ENCODE measurements at places on chromosomes 5 and 9.
A peak's percentile ranks its signal among the peaks of the same experiment; 100 is the strongest.

DNA sequence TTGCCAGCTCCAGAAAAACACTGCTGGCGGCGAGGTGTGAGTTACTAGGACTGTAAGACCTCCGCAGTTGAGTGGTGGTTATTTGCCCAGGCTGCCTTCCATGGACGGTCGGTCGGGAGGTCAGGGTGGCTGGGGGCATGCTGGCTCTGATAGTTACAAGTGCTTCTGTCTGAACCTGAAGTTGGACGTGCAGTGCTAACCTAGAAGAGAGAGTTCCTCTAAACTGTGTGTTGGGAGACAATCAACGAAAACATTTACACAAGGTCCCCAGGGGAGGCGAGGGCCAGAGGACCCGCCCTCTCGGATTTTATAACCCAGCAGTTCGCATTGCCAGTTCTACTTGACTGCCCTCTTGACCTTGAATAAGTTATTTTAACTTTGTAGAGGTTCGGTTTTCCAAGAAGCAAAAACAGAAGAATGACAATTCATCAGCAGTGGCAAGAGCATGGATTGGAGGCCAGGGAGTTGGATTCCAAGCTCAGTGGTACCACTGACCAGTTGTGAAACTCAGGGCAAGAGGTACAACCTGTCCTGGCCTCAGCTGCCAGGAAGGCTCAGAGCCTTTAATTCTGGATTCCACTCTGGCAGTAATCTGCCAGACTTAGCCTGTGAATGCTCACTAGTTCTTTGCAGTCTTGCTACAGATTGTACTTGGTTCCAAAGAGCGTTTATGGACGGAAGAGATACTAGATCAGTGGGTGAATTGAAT lies 28.7 kb upstream of the PDE8B start:
- DNase-seq = no peak

DNA sequence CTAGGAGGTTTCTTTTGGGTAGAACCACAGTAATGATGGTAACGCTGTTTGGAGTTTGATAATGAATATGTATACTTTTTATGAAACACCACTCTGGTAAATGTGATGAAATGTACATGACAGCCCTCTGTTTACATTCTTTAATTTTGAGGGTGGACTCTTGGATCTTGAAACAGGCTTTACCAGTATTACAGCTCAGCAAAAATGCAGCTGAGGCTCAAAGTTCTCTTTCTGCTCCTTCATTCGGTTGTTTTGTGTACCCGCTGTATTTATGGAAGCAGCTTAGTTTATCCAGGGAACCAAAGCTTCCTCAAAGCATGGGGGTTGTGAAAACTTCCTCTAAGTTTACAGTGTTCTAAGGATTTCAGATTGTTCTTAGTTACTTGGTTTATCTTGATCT lies 11.1 kb downstream of the GAPVD1 start:
- no peak for DNase-seq

GRCh38 chr9:79477955-79478771 lies 93.6 kb upstream of the TLE4 start:
- DNase-seq = no peak

- no peak for DNase-seq
These were observed 33.1 kb upstream of the SPIN1 start for GRCh38 chr9:88355166-88355565.

- no peak for DNase-seq
These were observed 218.9 kb downstream of the ARL15 start for GRCh38 chr5:54091307-54092130.

DNA sequence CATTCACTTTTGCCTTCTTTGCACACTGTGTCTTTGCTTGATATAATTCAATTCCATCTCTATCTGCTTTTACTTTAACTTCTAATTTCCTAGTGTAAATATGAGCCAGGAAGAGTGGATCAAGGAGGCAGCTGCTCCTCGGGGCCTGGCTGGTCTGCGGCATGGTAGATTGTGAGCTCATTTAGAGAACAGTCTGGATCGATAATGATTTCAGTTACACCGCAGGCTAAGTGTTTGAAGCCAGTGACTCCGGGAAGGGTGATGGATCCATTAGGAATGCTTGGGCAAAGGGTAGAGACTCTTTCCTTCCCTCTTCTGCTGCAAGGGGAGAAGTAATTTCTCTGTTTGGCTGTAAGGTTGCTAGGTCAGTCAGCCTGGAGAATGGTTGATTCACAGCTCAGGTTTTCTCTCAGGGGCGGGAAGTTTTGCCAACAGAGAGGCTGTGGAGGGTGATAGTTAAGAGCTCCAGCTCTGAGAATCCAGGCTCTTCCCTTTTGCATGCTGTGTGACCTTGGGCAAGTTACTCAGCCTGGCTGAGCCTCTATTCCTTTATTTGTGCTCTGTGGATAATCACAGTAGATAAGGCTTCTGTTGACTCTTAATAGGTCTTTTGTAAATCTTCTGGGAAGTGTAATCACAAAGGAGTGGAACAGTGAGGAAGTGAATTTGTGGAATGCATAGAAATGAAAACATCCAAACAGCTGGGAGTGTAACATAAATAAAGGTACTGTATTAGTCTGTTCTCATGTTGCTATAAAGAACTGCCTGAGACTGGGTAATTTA lies 99.1 kb downstream of the PTTG1 start:
- no peak for DNase-seq

GRCh38 chr9:34650816-34651215 lies 1.2 kb upstream of the IL11RA start:
- DNase-seq = no peak

- DNase-seq = no peak
These were observed 16.7 kb upstream of the LRRC70 start for GRCh38 chr5:62561896-62562295.

- DNase-seq = no peak
These were observed 89.5 kb downstream of the MAN2A1 start for GRCh38 chr5:109779036-109779735.

- no peak for DNase-seq
These were observed 195.9 kb downstream of the ASTN2 start for GRCh38 chr9:117218951-117219350.

GRCh38 chr5:116626272-116626723 lies 51.7 kb upstream of the SEMA6A start:
- no peak for DNase-seq

GRCh38 chr5:176679365-176680225 lies 32.3 kb downstream of the TSPAN17 start:
- no peak for DNase-seq

DNA sequence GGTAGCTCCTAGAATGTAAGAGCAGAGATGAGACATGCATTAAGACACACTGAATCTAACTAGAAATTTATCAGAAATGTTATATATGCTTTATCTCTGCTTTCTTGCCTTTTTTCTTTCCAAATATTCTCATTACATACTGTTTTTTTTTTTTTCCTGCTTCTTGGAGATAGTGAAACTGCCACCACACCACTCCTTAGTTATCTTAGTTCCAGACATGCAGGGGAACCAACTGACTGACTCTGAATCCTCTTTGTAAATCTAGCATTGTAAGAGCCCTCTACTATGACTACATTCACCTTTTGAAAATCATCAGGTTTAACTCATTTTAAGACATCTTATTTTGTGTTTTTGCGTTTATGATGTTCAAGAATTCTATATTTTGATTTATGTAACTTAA lies 181.3 kb upstream of the ST8SIA4 start:
- DNase-seq = no peak

DNA sequence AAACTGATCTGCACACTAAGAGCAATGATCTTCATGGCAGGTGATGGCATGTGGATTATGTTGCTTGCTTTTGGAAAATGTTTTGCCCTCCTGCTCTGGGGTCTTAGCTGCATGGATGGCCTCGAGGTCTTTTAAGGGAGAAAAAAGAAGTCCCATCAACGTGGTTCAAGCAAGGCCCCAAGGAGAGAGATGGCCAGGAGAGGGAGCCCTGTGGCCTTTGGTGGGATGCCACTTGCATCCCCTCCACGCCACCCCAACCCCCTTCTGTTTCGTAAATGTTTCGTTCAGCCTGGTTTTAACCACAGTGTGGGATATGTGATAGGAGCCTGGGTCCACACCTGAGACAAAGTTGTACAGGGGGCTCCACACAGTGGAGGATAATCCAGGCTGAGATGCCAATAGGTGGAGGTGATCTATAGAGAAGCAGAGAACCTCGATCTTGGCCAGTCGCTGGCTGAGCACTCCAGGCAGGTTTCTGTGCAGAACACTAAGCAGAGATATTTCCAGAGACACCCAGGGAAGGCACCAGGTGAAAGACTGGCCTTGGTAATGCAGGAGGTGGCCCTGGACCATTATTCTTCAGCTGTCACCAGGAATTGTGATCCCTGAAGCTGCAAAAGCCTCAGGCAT lies 25.8 kb upstream of the FRRS1L start:
- peak; percentile 7 for DNase-seq

DNA sequence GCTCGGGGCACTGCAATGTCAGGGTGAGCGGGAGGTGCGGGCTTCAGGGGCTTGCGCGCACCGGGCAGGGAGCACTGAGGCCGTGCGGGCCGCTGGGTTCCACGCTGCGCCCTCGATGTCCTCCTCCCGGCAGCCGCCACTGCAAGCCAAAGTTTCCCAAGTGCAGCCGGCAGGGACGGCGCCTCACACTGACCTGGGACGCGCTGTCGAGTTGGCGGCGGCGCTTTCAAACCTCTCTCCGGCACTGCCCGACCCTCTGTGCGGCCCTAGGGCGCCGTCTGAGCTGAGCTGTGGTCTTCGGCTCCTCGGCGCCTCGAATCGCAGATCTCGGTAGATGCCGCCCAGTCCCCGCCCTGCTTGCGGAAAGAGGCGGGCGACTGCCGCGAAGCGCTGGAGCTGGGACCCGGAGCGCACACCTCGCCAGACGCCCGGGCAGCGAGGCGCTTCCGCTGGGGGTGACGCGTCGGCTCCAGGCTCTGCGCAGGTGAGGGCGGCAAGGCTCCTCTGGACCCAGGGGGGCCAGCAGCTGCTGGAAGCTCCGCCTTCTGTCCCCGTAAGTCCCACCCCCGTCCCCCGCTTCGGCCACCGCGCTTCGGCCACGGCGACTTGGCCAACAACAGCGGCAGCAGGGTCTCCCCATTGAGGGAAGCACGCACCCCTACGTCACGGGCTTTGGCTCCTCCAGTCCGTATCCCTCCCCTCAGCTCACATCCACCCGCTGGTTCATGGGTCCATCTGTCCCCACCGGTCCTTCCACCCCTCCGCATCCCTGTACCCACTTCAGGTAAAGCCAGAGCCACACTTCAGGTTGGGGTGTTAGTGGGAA lies at the start of gene ANKRD34B:
Gene ANKRD34B (minus strand): TSS at position 320 of the 826 bp plus-strand sequence. CDS start 10,261 bp downstream, outside the sequence.
- peak; percentile 33 for DNase-seq

- DNase-seq = no peak
These were observed 8.6 kb downstream of the FSTL4 start for GRCh38 chr5:133603711-133604110.

GRCh38 chr5:112738191-112738560 lies 491 bp downstream of the APC start:
- DNase-seq = no peak

- DNase-seq = no peak
These were observed 324.5 kb downstream of the GADD45G start for GRCh38 chr9:89929315-89929672.

- peak; percentile 88 for DNase-seq
These were observed 364.5 kb downstream of the MAN2A1 start for GRCh38 chr5:110054240-110054639.

DNA sequence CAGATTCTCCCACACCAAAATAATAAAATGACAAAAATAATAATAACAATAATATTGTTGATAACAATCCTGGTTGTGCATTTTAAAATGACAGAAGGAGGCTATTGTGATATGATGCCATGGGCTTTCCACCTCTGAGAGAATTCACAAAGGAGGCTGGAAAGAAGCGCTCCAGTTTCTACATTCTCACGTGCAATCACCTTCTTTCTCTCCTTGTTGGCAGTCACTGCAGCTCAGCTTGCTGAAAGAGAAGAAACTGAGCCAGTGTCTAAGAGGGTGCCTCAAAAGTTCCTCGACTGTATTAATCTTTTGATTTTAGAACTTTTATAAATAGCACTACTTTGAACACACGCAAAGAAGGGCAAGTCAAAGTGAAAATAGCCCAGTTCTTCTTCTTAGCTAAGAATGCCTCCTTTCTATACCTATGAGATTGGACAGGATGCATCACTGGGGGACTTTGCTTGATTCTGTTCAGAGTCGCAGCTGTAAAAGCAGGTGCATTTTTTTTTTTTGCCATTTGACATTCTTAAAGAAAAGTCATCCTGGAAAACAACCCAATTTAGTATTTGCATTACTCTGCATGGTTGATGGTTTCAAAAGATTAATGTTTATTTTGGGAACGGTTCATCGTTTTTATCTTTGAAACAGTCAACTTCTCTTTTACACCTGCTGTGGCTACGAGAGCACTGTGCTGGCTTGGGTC lies 12.4 kb upstream of the SUB1 start:
- no peak for DNase-seq

DNA sequence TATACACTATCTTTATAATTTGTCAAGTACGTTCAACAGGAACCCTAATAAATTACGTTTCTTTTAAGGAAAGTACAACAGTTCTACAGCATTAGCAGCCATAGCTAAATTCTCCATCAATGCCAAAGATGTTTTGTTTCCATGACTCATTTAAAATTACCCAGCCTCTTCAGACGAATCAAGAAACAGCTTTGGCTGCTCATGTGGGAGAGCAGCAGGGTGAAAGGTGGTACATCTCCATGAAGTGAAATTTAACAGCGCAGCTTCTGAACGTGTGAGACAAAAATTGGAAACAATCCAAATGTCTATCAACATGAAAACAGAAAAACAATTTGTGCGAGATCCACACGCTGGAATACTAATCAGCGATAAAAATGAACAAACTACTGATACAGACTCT lies 327.3 kb upstream of the CDH6 start:
- no peak for DNase-seq

DNA sequence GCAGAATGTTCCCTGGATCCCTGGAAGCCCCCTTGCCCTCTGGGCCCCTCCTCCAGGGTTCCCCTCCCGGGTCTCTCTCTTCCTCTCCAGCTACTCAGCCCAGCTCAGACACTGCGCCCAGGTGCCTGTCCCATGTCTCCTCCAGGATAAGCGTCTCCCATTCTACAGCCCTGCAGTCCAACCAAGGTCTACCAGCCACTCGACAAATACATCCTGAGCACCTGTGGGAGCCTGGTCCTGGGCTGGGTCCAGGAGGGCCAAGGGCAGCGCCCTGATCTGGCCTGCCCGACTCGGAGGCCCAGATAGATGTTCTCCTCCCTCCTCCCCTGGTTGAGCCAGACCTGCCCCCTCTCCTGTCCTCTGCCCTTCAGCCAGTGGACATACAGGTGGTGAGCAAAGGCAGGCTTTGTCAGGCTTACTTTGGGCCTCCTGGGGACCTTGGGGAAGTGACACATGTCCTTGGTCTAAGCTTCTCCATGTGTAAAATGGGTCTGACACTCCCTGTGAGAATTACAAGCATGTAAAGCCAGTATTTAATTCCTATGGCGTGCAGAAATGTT lies 1.4 kb downstream of the FLT4 start:
- no peak for DNase-seq

- no peak for DNase-seq
These were observed 26.7 kb downstream of the SH3TC2 start for GRCh38 chr5:149036168-149036567.

Measured in NCI-H510A treated with DMSO at 0.1 percent for 48 hours (cell line).